ENCODE measurements at places on chromosomes 16 and 17.

DNA sequence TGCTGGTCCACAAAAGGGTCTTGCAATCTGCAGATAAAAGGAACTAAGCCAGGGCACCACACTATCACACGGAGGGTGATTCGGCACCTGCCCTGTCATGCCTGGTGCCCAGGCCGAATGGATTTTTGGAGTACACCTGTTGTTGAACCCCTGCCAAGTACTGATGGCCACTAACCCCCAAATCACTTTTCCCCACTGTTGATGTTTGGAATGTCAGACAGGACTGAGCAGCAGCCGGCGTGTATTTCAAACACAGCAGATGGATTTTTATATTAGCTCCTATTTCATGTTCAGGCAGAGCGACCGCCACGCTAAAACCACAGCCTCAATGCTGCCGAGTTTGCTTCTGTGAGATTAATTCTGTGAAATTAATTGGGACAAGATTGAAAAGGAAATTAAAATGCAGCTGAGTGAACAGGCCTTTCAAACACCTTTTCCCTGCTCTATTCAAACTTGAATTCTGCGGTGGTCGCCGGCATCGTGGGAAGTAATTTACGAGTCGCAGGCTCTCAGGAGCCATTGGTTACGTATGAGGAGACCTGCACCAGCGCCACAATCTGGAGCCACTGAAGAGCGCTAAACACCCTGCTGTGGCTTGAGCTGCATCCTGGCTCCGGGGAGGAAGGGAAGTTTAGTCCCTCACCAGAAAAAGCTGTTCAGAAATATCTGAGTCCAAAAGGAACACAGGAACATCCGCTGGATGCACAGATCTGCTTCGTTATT, 48.5 kb downstream of the SNX11 start:
- DNase-seq, result no peak

DNA sequence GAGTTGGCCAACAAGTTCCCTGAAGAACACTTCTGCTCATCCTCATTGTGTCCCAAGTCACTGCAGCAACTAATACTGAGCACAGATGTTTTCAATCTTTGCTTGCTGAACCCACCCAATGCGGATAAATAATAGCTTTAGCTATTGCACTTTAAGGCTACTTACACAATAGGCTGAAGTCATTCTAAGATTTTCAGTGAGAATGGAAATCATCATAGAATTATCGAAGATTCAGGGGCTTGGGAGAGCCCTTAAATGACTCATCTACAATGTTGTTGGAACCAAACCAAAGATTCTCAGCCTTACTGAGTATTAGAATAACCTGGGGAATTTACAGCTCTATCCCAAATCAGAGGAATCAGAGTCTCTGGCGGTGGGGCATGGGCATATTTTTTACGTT, 51.2 kb downstream of the SYCE1L start:
- DNase-seq, result no peak

DNA sequence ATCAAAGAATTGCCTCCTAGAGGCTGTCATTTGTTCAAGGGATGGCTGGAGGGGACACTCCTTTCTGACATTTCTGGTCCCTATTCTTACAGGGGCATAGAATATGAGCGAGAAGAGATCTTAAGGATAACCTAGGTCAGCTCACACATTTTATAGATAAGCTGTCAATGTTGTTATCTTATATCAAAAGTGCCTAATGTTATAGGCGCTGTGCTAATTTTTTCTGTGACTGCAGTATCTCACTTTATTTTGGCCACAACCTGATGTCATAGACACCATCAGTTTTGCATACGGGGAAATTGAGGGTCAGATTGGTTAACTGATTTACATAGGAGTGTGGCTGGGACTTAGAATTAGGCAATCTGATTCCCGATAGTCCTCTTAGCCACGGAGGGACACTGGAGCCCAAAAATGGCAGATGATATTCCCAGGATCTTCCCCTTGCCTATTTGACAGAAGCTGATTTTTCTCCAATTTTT, 1.2 kb downstream of the CPD start:
- DNase-seq, result no peak

DNA sequence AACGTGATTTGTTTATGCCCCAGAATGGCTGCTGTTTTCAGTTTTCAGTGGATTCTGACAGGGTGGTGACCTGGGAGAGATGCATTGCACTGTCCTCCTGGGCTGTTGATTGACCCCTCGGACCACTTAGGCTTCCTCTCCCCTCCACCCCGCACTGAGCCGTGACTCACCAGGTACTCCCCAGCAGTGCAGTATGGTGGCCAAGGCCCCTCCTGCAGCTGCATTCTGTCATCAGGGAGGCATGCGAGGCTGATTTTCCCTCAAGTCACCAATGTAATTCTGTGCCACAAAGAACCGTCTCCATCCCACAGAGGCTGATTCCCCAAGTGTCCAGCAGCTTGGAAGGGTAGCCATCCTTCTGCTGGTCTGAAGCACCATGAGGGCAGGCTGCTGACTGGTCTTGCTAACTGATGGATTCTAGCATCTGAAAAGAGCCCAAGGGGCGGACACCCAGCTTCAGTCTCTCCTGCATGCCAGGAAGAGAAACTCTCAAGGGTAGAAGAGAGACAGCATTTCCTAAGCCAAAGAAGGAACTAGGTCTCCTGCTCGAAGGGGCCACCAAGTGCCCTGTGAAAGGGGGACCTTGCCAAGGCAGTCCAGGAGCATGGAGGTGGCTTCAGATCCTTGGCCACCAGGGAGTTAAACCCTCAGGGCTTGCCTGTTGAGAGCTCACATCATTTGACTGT, 148.1 kb downstream of the SOCS1 start:
- DNase-seq, result no peak

DNA sequence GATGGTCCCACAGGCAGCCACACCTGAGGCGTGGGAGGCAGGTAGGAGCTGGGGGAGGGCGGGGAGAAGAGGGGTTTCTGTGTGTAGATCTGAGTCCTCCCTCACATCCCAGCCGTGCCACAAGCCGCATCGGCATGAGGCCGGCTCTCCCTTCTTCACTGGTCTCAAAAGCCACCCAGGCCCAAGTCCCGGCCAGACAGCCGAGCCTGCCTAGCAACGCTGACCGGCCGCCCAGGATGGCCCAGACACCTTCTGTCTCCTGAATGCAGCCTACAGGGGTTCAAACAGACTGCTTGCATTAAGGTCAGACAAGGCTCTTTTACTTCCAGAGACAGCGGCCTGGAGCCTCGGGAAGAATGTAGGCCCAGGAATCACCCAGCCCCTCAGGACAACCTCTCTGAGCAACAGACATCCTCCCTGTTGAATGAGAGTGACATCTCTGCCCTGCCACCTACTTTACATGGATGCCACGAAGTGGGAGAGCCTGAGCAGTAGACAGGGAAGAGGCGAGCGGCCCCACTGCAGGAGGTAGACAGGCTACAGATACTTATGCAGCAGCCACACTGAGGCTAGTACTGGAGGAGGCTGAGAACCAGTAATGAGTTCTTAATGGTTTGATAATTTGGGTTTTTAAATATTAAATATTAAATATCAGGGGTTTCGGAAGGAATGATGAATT, 69.6 kb downstream of the N4BP1 start:
- no peak for DNase-seq

DNA sequence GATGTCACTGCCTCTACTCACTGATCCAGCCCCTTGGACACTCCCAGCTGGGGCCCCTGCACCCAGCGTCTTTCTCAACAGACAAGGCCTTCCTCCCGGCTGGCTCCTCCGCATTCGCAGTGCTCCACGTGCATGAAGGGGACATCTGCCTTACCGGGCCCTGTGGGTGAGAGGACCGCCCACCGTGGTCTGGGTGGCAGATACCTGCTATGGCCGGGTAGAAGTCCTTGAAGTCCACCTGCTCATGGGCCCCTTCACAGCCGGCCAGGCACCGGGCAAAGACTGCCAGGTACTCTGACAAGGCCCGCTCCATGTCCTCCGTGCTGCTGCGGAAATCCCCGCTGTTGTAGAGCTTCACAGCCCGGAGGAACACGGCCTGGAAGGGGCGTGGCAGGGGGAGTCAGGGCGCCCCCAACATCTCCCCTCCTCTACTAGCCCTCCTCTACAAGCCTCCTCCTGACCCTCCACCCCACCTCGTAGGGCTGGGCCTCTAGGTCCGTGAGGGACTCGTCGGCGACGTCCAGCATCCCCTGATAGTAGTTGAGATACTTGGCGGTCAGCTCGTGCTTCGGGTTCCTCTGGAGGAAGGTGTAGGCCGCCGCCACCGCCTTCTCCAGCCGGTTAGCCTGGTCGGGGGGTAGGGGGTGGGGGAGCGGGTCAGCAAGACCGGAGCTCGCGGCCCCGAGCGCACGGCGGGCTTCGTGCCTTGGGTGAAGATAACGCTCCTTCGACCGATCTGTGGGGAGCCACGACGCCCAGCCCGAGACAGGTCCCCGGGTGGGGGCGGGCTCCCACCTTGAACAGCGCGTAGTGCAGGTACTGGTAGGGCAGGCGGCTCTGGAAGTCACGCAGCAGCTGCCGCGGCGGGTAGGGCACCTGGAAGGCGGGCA, 845 bp downstream of the P3H4 start:
- peak; percentile 7 for DNase-seq

- DNase-seq, result no peak
Observed at GRCh38 chr17:17052462-17053221, 10.4 kb downstream of the MPRIP start.

DNA sequence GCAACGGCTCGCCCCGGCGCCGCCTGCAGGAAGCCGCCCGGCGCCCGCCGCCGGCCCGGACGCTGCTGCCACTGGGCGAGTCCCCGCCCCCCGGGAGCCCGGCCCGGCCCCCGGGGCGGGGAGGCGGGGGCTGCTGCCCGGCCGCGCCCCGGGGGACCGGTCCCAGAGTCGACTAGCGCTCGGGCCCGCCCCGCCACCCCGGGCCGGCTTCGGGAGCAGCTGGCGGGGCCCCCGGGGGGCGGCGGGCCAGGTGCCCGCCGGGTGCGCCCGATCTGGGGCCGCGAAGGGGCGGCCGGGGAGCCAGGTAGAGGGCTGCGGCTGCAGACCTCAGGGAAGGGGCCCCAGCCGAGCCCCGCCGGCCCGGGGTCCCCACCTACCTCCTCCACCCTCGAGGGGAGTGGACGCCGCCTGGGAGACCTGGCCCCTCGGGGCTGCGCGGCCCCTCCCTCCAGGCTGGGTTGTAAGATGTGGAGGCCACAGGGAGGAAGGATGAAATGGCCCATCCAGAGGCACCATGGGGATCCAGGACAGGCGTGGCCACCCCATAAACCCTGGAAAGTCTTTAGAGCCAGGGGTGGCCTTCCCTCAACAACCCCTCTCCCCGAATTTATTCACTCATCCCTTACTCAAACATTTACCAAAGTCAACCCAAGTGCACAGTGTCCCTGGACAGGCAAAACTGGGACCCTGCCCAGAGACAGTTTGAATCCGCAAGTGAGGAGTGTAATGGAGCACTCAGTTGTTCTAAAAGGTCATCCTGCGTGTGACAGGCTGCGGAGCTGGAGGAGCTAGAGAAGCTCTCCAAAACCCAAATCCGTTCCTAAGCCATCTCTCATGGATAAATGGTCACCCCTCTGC, at the start of gene CDYL2:
Gene CDYL2, minus strand, starts transcription at position 73 of the 858 bp plus-strand sequence. CDS start 425 bp downstream, outside the sequence.
- peak; percentile 14 for DNase-seq

- no peak for DNase-seq
Observed at GRCh38 chr17:1376061-1376460, 24.0 kb downstream of the YWHAE start.

- DNase-seq, result no peak
Observed at GRCh38 chr17:50917418-50917743, 51.2 kb upstream of the TOB1 start.

GRCh38 chr17:61409301-61410112, 9.9 kb downstream of the TBX2 start:
- no peak for DNase-seq

DNA sequence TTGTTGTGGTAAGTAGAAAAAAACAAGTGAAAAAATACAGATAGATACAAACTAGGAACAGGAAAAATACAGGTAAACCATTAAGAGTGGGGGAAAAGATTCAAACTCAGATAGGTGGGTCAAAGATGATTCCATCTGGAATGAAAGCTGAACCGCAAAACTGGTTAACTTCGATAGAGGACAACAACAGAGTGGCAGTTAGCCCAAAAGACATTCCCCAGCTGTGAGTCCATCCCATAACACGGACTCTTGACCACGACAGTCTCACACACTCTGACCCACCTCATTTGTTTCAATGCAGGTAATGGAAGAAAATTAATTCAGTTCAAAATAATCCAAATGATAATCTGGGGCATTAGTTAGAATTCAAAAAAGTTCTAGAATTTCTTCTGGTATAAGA, 13.5 kb downstream of the ELAC2 start:
- no peak for DNase-seq
